ENCODE measurements at places on chromosomes 2 and 18.
A peak's percentile ranks its signal among the peaks of the same experiment; 100 is the strongest.

DNA sequence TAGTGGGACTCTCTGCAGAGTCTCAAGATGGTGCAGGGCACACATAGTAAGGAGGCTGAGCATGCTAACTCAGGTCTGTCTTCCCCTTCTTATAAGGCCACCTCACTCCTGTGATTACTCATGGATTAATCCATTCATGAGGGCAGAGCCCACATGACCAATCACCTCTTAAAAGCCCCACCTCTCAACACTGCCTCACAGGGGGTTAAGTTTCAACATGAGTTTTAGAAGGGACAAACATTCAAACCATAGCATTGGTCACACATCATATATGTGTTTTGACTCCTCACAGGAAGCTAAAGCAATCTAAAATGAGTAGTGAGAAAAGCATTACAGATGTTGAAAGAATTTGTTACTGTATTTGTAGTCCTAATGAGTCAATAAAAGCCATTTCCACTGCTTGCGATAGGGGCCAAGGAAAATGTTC is 57.5 kb downstream of the DTNA start:
- DNase-seq = no peak

DNA sequence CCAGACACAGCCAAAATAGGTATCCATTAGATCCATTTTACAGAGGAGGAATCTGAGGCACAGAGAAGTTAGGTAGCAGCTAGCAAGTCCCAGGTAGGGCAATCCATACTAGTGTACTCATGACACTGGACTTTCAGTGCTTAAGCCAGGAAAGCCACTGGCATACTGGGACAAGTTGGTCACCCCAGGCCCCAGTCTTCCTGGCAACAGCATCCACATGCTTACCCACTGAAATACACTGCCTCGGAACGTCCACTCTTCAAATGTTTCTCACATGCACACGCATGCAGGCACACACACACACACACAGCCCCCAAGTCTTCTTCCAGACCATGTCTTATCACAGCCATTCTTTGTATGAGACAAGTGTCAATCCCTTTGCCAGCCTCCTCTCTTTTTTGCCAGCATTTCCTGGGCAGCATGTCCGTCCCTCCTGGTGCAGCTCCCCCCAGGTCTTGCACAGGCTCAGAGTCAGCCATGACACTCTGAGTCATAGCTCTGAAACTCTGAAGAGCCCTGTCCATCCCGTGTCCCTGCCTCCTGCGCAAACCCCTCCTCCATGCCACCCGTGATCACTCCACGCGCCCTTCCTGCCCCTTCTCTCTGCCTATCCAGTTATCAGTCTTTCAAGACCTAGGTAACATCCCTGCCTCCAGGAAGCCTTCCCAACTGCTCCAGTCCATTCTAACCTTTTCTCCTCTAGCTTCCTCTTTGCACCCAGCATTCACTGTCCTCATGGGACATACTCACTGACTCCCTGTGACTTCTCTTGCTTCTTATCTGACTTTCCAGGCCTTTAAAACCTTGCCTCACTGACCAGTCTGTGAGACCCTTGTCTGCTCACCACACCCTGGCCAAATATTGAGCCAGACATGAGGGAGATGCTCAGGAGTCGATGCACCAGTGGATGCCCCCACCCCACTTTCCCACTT is 10.9 kb upstream of the TEX261 start:
- no peak for DNase-seq

GRCh38 chr2:112958428-112959108 is 19.2 kb upstream of the IL36G start:
- peak; percentile 61 for DNase-seq

DNA sequence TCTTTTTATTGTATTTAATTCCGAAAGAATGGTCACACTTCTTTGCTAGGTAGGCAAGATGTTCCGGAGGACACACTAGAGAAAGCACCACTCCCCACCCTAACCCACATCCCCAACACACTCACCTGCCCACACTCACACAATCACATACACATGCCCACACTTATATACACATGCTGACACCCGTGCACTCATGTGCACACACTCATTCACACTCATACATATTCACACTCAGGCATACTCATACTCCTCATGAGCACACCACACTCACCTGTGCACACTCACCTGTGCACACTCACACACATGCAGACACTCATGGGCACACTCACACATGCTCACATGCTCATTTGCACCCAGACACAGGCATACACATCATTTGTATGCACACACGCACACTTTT is 21.4 kb downstream of the DIPK1C start:
- DNase-seq = no peak

DNA sequence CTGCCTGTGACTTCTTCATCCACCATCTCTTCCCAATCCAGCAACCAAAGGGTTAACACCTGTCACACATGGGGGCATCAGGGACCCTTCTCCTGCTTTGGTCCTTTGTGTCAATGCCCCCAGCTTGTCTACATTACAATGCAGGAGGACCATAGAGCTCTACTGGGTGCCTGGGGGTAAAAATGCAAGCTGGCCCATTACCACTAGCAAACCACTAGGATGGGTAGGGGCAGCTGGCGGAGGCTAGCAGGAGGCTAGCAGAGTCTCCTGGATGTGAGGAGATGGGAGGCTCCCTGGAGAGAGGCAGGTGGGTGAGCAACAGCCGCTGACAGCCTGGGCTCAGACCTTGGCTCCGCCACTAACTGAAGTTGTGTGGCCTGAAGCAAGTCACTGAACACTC is 153.4 kb upstream of the SKOR2 start:
- no peak for DNase-seq

DNA sequence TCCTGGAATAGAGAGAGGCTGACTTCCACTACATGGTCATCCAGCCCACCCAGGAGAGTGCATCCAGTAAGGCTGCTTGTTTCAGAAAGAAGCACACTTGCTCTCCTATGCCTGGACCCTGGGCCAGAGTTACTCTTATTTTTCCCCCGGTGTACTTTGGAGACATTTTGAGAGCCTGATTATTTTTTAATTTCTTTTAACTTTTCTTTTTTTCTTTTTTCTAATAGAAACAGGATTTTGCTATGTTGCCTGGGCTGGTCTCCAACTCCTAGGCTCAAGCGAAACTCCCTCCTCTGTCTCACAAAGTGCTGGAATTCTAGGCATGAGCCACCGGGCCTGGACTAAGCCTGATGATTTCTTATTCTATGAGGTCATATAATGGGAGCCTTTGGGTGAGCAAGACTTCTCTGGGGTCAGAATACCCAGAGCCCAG is 62.2 kb downstream of the RPL37A start:
- DNase-seq = no peak

GRCh38 chr18:43563780-43564179 is 286.5 kb upstream of the SYT4 start:
- DNase-seq = no peak

GRCh38 chr2:142306131-142306530 is 175.3 kb upstream of the LRP1B start:
- no peak for DNase-seq

- DNase-seq = no peak
Observed at GRCh38 chr2:26883956-26884355, 36.0 kb downstream of the DPYSL5 start.

GRCh38 chr2:134683561-134684112 is 35.2 kb downstream of the TMEM163 start:
- DNase-seq = no peak
